Stimulated activated CD4-positive, alpha-beta T cell treated with anti-CD3 and anti-CD28 coated beads, Interleukin-15, amount 100 ng/mL, for 48 hours (primary cell): ENCODE measurements at places on chromosomes 4 and X.

DNA sequence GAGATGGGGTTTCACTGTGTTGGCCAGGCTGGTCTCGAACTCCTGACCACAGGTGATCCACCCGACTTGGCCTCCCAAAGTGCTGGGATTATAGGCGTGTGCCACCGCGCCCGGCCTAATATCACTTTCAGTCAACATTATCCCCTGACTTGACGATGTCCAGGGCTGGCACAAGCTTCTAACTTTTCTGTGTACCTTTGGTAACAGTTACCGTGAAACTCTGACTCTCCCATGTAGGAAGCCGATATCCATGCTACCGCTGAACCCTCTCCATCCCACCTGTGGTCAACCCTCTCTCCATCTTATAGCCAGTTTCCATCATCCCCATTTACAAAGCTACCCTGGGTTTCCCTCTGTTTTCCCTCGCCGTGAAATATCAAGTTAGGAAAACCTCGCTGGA is 77.5 kb downstream of the CRLF2 start:
- DNase-seq, result no peak

DNA sequence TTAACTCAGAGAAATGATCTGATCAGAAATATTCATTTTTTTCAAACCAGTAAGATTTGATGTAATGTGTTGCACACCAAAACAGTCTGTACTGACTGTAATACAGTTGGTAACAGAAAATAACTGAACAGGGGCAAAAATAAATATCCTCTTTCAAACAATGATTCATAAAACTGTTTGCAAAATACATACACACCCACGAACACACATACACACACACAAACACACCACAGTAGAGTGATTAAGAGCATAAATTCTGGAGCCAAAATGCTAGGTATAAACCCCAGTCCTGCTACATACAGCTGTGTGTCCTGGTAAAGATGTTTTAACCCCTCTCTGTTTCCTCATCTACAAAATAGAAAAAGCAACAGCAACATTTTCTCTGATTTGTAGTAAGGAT is 376.6 kb downstream of the PDGFC start:
- no peak for DNase-seq

DNA sequence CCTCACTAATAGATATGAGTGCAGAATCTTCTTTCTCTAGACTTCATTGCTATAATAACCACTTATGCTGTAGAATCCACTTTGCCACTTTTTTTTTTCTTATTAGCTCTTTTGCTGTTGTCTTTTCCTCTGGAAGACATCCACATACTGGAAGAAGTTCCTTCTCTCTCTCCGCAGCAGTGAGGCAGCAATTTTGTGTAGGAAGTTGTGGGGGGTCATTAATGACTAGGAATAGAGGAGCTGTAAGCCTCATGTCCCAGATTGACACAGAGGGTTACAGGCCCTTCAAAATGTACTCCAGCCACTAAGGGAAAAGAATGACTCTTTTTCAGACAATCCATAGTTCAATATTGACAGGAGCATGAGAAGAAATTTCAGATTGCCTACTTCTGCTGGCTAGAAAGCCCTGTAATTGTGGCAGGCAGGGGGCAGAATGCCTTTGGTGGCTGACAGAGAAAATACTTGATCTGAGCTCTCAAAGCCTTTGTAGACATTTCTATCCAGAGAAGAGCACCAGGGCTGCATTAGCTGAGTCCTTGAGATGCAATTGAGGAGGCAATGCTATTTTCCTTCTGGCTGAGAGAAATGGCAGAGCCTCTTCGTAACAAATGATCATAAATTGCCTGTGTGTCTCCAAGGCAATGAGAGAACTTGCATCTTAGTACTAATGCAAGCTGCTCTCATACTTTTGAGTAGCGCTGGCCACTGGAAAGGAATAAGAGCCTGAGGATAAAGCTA is 856.2 kb downstream of the STIM2 start:
- no peak for DNase-seq

DNA sequence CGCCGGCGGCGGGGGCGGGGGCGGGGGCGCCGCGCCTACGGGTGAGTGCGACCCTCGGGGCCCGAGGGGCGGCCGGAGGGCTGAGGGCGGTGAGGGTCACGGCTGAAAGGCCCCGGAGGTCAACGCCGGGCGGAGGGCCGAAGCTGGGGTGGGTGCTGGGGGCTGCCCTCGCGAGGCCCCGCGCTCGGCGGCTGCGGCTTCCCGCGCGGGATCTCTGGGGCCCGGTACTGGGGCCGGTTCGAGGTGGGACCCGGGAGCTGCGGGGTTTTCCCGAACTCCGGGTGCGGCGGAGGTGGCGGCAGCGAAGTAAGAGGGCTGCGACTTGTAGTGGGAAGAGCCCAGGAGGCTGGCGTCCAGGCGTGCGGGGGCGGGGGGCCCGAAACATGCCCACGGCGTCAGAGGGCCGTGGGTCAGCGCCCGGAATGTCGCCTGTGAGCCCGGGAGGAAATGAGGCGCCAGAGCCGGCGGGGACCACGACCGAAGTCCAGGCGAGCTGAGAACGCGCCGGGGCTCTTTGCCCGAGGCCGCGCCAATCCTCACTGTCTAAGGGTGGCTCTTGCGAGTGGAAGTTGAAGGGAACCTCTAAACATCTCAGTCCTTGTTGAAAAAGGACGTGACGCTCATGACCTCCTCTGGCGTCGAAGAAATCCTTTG is 407 bp downstream of the IL13RA1 start:
- no peak for DNase-seq

DNA sequence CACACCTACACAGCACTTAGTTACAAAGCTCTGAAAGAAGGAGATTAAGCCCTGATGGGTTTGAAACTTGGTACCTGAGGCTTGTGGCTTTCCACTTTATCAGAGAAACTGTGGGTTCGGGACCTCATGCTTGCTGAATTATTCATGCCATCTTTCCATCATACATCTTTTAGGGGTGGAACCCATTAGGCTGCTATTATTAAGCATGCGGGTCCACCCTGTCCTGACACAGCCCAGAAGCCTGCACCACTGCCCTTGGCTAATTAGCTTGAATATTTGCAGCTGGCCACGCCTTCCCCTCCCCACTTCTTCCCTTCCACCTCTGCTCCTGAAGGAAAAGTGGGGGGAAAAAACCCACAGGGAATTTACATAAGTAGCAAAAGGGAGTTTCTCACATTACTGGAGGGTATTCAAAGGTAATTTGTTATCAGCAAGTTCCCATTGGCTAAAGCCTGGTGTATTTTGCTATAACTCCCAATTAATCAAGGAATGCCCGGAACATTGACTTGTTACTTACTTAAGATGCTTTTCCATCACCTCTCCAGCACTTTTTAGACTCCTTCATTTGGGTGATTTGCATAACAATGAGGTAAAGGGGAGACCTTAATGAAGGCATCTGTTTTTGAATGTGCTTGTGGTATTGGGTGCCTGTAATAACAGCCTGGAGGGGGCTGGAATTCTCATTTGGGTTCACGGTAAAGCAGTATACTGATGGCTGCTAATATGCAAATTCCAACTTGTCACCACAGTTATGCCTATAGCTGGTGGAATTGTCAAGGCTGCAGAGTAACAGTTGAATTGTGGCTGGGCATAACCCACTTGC is 231.7 kb upstream of the GATB start:
- DNase-seq, result no peak

DNA sequence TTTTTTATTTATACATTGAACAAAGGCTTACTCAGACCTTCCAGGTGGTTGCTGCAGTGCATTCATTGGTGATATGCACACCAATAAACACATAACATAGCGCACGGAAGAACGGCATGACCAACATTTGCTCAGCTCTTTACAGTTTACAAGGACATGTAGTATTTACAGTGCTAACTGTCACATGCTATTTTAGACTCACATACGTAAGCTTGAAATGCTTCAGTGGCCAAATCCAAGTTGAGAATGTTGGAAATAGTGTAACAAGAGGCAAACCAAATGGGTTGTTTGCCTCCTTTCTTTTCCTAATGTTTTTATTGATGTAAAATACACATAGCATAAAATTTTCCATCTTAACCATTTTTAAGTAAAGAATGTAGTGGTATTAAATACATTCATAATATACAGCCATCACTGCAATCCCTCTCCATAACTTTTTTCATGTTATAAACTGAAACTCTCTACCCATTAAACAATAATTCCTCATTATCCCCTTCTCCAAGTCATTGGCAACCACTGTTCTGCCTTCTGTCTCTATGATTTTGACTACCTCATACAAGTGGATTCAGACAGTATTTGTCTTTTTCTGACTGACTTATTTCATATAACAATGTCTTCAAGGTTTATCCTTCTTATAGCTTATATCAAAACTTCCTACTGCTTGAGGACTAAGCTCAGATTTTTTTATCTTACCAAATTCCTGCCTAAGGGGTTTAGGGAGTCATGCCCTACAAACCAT is 1722.9 kb upstream of the AGA start:
- no peak for DNase-seq

GRCh38 chrX:43314525-43314924 is 341.6 kb upstream of the MAOA start:
- no peak for DNase-seq

DNA sequence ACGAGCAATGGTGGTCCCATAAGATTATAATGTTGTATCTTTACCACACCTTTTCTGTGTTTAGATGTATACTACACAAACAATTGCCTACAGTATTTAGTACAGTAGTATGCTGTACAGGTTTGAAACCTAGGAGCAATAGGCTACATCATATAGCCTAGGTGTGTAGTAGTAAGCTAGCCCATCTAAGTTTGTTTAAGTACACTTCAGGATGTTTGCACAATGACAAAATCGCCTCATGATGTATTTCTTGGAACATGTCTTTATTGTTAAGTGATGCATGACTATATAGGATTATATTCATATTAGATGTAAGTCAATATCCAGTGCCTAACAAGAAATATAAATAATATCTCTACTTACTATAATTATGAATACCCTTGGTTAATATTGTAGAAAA is 104.6 kb downstream of the SLC10A6 start:
- no peak for DNase-seq

DNA sequence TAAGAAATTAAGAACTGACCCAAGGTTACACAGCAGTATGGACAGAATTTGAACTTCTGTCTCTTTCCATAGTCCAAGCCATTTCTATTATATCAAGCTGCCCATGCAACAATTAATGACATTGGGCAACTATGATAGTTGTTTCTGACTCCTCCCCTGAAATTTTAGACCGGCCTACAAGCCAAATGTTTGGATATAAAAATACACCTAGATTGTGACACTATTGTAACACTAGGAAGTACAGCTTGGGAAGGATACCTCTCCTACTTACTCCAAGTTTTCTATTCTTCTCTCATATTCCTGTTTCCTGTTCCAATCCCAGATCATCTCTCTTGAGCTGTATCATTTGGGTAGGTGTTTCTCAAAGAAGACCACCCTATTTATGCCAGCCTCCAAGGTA is 43.5 kb downstream of the RCHY1 start:
- no peak for DNase-seq
